ENCODE measurements at places on chromosomes 4 and X.
A peak's percentile ranks its signal among the peaks of the same experiment; 100 is the strongest.

GRCh38 chr4:112517067-112517634 is 1.2 kb upstream of the NEUROG2 start:
- no peak for DNase-seq

DNA sequence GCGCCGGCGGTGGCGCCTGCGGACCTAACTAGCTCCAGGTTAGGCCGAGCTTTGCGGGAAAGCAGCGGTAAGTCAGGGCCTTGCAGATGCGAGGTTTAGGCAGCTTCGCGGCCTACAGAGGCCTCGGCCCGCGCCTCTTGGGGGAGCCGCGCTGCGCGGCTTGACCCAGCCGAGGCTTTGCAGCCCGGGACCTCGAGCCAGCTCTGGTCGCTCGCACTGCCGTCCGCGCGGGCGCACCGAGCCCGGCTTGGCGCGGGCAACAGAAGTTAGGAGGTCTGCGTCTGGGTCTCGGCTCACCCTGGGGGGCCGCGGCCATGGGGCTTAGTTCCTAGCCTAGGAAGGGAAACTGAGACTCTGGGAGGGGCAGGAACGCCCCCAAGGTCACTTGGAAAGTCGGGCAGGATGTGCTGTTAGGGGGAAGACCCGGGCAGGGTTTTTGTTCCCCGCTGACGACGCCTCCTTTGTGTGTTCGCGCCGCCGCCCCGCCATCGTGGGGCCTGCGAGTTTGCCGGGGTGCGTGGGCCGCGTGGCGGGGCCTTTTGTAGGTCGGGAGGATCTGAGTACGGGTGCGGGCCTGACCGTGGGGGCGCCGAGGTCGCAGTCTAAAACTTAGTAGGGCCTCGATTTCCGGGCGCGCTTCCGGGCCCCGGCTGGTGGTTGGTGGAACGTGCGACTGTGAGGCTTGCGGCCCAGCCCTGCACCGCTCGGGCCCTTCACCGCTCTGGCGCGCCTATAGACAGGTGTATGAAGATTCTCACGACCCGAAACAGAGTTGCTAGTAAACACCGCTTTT is 482 bp downstream of the RNF4 start:
- DNase-seq = no peak

DNA sequence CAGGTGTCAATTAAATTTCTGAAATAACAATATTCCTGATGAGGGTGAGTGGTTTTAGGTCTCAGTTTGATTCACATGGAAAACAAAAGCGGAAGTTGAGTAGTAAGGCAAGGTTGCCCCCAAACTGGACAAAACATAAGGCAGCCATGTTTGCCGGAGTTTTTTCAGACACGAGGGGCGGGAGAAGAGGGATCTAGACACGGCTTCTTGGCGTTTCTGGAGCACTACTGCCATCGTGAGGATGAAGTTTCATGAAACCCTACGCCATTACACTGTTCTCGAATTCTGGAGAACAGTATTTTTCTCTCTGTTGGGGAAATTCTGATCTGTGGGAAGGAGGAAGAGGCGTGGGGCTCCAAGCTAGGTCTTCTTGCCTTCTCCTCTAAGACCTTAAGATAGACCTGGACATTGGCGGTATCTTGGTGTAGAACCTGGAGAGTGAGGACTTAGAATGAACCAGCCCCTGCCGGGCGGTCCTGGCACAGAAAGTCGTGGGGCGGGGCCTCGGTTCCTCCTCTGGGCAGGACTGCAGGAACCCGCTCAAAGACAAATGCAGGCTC is 160.3 kb downstream of the OR13H1 start:
- DNase-seq = no peak

GRCh38 chr4:31338000-31338399 is 617.8 kb downstream of the PCDH7 start:
- no peak for DNase-seq

GRCh38 chr4:92307866-92308265 is 4.1 kb downstream of the GRID2 start:
- DNase-seq = no peak

- peak; percentile 2 for DNase-seq
Observed at GRCh38 chrX:18674417-18674787, 2.5 kb upstream of the RS1 start.

DNA sequence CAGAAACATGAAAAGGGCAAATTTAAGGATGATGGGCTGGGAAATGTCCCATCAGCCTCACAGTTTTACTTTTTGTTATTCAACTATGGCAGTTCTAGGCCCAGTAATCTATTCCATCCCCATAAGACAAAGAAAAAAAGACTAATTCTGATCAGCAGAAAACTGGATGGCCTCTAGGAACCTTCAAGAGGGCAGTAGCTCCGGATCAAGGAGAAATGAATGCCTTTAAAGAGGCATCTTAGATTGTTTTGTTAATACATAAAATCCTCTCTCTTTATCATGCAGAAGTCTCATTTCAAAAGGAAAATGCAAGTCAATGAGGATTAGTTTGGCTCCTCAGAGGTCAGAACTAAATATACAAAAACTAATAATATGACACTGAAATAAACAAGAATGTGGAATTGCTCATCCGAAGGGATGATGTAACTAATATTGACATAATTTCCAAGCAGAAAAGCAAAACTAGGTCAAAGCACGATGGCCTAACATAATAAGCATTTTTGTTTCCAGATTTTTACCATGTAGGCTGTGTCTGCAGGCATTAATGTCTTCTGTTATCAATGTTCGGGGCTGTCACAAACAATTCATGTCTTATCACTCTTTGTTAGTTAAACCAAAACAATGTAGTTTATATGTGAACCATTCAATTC is 8.8 kb downstream of the MID1 start:
- DNase-seq = no peak

GRCh38 chr4:110627977-110628662 is 5.2 kb upstream of the PITX2 start:
- no peak for DNase-seq

- DNase-seq = no peak
Observed at GRCh38 chr4:131304686-131305085, 1844.4 kb upstream of the PCDH10 start.

DNA sequence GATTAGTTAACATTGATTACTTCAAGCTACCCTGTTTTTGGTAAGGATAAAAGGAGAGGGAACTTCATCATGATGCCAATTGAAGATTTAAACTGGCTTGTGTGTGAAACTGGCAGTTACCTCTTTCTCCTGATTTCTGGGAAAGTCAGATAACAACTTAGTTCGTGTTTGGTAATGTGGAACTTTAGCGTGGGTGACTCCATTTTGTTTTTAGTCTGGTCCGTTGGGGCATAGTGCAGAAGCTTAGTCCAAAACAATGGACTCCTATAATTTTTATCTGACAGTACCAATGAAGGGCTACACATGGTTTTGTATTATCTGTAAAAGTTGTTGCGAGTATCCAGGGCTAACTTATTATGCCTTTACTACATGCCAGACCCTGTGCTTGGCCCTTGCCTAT is 294.9 kb downstream of the GUCY2F start:
- no peak for DNase-seq

GRCh38 chr4:119589165-119589564 is 39.4 kb downstream of the PDE5A start:
- DNase-seq = no peak

GRCh38 chr4:162761965-162762364 is 404.7 kb downstream of the NAF1 start:
- no peak for DNase-seq

GRCh38 chr4:53094040-53094439 is 231.9 kb downstream of the RASL11B start:
- no peak for DNase-seq

DNA sequence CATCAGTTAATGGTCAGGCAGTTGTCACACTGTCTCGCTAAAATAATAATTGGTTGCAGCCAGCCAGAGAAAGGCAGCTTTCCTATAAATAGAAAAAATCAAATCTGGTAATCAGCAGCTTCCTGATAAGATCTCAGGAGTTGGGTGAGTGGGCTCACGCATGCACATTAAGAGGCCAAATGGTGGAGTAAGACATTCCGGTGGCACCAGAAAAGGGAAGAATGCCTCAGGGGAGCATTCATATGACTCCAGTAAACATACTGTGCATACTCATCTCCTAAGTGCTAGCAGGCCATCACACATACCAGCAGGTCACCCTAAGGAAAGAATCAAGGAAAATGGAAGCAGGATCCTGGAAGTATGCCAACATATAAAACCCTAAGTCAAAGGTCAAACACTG is 40.1 kb downstream of the UGT2B15 start:
- no peak for DNase-seq

DNA sequence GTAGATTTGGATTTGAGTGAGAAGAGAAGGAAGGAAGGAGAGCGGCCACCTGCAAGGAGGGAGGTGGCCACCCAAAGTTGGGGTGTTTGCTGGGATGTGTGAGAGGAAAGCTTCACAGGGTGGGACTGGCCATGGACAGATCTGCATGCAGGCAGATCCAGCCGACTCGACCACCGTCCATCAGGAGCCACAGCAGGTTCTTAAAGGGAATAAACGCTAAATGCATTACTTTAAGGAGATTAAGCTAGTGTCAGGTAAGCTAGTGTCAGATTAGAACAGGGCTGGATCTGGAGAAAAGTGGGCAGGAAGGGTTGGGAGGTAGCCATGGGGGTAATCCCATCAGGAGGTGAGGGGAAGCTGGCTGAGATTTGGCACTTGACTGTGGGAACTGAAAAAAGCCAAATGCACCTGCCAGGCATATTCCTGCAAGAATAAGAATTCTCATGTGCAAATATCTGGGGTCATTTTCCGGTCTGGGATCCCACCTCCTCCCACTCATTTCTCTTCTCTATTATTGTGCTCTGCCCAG is 79.6 kb downstream of the MGST2 start:
- DNase-seq = no peak

DNA sequence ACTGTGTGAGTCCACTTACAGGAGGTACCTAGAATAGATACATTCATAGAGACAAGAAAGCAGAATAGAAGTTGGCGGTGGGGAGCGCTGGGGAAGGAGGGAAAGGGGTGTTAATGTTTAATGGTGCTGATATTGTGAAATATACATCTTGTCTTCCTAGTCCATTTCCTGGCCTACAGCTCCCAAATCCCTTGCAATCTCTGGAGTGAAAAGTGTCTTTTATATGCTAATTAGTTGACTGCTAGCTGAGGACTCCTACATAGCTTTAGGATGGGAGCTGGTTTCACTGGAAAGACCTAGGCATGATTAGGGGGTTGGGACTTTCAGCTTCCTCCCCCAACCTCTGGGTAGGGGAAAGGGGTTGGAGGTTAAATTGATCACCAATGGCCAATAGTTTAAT is 36.0 kb downstream of the FUNDC1 start:
- DNase-seq = no peak

DNA sequence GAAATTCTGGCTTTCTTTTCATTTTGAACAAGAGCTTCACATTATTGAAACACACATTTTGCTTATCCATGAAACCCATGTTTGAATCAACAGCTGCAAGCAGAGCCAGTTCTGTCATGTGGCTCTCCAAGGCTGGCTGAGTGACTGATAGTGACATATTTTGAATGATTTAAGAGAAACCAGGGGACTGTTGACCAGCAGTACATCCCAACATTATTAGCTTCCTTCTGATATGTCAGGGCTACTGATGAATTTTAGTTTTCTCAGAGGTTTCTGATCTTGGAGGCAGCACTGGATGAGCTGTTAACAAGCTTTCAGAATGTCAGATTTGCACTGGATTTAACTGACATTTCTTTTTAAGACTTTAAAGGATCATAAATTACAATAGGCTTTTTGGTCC is 74.6 kb upstream of the GRXCR1 start:
- no peak for DNase-seq

DNA sequence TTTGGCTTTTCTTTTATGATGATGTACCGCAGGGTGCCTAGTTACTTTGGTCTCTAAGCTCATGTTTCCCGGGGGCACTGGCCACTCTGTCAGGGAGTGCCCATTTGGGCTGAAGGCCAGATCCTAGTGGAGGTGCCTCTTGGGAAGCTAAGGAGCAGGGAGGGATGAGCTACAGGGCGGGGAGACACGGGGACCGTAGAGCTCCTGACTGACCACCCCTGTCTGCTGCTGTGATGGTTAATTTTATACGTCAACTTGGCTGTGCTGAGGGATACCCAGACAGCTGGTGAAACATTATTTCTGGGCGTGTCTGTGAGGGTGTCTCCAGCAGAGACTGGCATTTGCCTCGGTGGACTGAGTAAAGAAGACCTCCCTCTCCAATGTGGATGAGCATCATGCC is 24.9 kb upstream of the CLDN24 start:
- no peak for DNase-seq

DNA sequence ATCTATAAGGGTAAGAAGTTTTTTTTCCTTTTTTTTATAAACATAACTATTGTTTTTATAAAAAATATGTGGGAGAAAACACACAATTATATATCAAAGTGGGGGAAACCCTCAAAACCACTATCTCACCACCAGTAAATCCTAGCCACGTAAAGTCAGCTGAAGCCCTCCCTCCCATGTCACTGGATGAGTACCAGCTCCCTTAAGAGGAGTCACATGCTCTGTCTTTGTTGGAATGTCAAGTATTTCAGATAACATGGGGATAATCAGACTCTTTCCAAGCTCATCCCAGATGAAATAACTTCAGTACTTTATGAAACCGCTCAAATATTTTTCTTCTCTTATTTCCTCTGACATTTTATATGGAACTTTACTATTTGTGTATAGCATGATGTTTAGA is 2.4 kb downstream of the MYOZ2 start:
- no peak for DNase-seq

GRCh38 chr4:177051473-177052060 is 258.1 kb upstream of the NEIL3 start:
- no peak for DNase-seq

DNA sequence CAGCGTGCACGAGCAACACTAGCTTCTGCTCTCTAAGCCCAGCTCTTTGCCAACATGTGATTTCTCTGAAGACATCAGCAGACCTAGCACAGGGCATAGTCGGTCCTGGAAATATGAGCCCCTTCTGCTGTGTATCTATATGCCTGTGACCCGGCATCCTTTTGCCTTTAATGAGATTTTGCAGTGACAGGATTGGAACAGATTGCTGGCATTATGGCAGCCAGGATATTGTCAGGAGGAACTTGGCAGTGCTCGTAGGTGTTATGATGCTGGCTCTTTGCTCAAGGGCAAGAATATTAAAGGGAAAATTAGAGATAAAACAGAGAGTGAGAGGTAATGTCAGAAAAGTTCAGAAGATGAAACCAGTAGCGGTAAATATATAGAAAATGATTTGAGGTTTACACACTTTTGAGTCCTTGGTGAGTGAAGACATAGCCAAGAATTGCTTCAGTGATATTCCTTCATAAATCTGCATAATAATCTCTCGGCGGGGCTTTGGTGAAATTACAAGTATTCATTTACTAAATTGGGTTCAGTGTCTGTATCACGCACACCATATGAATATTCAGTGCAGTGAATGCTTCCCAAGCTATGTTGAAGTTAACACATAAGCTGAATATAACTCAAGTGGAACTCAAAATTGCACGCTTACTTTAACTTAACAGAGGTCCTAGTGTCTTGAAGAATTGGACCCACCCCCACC is 502.1 kb upstream of the NR3C2 start:
- DNase-seq = no peak

GRCh38 chrX:47240619-47241018 is 7.8 kb downstream of the USP11 start:
- no peak for DNase-seq

- DNase-seq = no peak
Observed at GRCh38 chr4:77619408-77619807, 13.8 kb downstream of the CXCL13 start.
